ENCODE measurements at places on chromosomes 2 and 18.

DNA sequence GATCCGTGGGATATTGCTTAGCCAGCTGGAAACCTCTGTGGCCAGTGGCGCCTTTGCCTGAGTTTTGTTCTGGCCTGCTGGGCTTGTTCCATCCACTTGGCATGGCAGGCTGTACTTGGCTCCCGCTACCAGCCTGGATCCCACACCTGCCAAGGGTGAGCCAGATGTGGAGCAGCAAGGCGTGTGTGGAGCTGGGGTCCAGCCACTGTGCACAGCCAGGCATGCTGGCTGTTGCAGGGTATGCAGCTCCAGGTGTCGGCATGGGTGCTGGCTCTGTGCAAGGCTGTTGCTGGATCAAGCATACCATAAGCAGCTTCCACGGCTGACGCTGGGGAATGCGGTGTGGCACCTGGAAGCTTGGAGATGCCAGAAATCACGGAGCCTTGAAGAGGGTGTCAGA is 34.5 kb downstream of the PTPN4 start:
- no peak for DNase-seq

GRCh38 chr2:199092419-199092818 is 365.3 kb downstream of the SATB2 start:
- no peak for DNase-seq

- no peak for DNase-seq
Measured at GRCh38 chr18:44246001-44246400, 434.7 kb upstream of the SETBP1 start.

GRCh38 chr18:79818036-79818435 is 20.3 kb downstream of the KCNG2 start:
- DNase-seq, result peak; percentile 3

- DNase-seq, result no peak
Measured at GRCh38 chr2:22748909-22749308, 636.1 kb upstream of the KLHL29 start.

- no peak for DNase-seq
Measured at GRCh38 chr2:130894326-130894942, 57.7 kb downstream of the ARHGEF4 start.

DNA sequence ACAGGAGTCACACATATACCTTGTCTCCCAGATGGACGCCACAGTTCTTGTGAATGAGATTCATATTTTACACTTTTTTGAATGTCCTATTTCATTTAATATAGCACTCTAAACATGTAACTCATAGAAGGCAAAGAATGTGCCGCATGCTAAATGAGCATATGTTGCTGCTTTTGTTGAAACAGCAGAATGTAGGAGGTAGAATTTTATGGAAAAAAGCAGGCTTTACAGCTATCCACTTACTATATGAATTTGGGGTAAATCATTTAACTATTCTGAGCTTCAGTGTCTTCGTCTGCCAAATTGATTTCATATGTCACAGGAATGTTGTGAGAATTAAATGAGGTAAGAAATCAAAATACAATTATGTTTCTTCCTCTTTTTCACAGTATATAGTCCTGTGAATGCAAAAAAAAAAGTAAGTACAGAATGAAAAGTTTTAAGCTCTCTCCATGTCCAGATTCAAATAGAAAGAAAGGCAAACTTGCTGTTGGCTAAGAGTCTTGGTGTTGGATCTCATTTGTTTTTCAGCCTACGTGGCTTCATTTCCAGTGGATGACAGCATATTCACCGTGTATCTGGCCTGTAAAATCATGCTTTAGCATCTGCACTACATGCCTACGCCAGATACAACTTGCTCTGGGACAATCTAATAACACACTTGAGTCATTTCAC is 154.7 kb upstream of the CNTNAP5 start:
- DNase-seq, result no peak

DNA sequence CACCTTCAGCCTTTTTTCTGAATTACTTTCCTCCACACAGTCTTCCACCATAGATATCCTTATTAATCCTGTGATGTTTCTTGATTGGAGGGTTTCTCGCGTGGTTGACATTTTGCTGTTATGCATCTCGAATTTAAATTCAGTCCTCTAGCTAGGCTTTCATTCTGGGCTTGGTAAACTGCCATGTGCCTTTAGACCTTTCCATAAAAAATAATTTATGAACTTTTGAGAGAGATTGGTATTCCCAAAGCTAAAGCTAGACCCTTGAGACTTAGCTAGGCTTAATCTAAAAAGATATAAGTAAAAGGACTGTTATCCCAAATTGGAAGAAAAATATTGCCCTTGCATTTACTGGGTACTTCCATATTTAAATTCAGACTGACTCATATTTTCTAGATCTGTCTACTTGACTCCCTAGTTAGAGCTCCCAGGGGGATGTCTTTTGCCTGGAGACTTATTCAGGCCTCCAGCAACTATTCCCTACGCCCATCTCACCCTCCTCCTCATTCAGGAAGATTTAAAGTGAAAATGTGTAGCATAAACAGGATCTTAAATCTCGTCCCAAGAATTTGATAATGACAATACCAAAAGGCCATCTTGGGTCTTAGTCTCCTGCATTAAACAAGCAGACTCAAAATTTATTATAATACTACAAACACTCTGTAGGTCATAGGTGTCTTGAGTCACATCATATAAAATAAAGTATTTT is 60.3 kb downstream of the KIAA2012 start:
- DNase-seq, result no peak

- DNase-seq, result no peak
Measured at GRCh38 chr18:36711014-36711725, 117.6 kb downstream of the TPGS2 start.

DNA sequence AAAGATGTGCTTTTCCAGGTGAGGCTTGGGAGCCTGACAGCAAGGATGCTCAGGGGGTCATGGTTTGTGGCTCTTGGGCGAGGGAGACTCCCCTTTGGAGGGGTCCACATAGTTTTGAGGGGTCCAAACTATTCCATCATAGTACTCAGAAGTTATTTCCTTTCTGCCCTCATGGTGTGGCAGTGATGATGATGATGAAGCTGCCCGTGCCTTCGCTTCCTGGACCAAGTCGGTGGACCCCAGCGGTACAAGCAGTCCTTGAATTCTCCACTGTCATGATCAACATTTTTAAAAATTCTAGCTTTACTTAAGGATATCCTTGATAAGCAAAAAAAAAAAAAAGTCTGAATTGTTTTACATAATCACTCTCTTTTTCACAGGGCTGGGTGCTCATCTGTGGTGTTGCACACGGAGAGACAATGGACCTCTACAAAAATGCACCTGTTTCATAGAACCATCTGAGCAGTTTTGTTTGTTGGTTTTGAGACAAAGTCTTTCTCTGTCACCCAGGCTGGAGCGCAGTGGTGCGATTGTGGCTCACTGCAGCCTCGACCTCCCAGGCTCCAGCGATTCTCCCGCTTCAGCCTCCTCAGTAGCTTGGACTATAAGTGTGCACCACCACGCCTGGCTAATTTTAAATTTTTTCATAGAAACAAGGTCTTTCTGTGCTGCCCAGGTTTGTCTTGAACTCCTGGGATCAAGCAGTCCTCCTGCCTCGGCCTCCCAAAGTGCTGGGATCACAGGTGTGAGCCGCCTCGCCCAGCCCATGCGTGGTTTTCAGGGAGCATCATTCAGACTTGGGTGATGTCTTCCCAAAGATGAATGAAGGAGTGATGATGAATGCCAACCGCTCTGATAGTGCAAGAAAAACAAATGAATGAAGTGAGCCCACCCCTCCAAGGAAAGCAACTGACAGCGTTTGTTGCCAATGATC is 271.4 kb upstream of the HDAC4 start:
- no peak for DNase-seq

GRCh38 chr2:53843595-53843994 is 16.2 kb downstream of the GPR75 start:
- no peak for DNase-seq

DNA sequence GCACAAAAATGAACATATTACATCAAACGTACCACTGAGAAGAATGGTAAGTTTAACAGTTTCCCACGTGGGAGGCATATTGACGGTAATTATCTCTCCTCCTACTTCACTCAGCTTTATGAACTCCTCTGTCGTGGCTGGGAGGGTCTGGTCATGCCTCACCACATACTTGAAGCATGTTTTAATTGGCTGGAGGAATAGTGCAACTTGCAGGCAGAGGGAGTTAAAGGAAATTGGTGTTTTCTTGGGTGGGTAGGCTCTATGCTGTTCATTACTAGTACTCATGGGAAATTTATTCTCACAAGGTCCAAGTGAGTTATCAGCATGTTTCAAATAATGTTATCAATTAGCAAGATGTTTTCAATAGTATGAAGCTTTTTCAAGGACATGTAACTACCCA is 767.0 kb downstream of the PLCL1 start:
- no peak for DNase-seq

DNA sequence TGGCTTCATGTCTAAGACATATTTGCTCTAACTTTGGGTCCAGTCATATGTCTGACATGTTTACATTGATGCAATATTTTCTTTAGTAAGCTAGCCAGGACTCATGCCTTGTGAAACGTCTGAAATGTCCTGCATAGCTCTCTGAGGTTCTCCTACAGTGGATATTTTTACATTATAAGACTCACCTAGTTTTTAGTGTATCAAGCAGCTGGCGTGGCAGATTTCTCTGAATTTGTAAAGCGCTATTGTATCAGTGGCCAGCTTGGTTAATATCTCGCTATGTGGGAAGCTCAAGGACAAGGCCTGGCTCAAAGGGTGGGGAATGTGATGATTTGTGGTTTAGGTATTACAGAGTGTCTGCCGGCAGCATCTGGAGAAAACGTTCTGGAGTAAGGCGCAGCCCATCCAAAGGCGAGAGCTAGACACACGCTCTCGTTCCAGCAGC is 164.3 kb downstream of the LTBP1 start:
- DNase-seq, result no peak

- DNase-seq, result no peak
Measured at GRCh38 chr2:20635675-20636584, 15.0 kb downstream of the HS1BP3 start.

GRCh38 chr18:80029690-80030089 is 4.5 kb upstream of the RBFA start:
- no peak for DNase-seq

DNA sequence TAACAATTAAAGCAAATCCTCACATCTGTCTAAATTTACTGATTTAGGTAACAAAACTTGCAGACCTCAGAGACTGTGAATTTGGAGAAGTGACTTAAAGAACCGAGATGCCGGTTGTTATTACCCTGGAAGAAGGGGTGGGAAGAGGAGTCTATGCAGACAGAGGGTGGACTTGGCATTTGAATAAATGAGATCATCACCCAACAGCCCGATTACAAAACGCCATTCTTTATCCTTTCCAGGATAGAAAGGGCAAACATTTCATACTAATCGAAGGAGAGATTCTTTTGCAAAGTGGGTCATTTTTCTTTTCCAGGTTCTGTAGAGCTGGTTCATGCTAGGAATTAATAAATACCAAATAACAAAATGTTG is 73.1 kb upstream of the TPO start:
- DNase-seq, result no peak

GRCh38 chr2:144849612-144850011 is 329.7 kb upstream of the ZEB2 start:
- DNase-seq, result no peak

DNA sequence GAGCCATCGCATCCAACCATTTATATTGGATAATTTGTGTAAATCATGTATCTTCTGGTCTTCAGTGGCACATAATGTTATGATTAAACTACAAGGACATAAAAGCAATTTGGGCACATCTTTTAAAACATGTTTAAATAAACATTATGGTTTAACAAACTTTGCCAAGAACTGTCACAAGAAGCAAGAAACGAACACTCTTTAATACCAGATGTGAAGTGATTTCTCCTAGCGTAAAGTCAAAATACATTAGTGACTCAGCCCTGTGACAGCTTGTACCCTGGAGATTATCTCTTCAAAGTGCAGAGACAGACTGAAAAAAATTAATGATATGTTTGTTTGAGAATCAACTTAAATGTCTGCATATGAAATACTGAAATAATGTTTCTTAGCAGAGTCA is 39.9 kb downstream of the DSEL start:
- no peak for DNase-seq

GRCh38 chr2:207868855-207869596 is 99.3 kb upstream of the FZD5 start:
- no peak for DNase-seq

DNA sequence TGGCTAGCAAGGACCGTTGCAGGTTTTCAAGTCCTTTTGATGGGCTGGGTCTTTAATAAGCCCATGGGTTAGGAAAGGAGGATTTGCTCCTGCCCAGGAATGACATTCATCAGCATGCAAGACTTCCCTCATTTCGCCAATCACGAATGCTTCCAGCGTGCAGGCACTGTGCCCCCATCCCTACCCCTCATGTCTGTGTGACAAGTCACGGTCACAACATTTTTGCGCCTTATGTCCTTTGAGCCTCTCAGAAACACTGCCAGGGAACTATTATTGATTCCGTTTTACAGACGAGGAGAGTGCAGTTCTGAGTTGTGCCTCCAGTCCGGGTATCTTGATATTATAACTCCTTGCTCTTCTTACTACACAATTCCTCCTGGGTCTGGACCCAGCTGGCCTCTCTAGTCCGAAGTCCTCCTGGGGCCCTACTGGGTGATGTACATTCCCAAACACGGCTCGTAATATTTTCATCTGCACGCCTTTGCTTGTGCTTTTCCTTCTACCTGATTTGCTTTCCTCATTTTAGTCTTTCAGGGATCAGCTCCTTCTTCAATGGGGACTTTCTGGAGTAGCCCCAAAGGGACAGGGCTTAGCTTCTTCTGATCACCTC is 101.8 kb upstream of the MYCN start:
- DNase-seq, result no peak

- no peak for DNase-seq
Measured at GRCh38 chr2:238401551-238401950, 25.2 kb upstream of the ASB1 start.

- no peak for DNase-seq
Measured at GRCh38 chr18:9333441-9334328, 888 bp upstream of the TWSG1 start.

DNA sequence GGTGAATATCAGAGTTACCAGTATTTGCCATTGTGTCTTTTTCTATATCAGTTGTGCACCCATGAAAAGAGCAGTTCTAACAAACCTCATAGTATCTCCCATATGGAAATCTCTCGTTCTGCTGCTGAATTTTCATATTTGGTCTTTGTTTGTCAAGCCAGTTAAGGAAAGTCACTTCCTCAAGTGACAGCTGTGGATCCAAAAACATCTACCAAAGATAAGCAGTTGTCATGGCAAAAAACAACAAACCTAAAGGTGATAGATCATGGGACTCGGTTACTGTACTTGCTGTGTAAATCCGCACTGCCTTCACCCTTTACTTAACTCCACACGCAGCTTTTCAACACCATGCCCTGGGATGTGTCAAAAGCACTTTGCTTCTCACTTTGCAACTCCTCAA is 17.3 kb downstream of the BMP10 start:
- no peak for DNase-seq

- no peak for DNase-seq
Measured at GRCh38 chr2:68244456-68244855, 7.9 kb downstream of the PPP3R1 start.

Data from LoVo (cell line).